ENCODE measurements at places on chromosomes 3 and 15.

GRCh38 chr3:187989575-187990153 is 164.3 kb upstream of the LPP start:
- DNase-seq = peak; percentile 69

DNA sequence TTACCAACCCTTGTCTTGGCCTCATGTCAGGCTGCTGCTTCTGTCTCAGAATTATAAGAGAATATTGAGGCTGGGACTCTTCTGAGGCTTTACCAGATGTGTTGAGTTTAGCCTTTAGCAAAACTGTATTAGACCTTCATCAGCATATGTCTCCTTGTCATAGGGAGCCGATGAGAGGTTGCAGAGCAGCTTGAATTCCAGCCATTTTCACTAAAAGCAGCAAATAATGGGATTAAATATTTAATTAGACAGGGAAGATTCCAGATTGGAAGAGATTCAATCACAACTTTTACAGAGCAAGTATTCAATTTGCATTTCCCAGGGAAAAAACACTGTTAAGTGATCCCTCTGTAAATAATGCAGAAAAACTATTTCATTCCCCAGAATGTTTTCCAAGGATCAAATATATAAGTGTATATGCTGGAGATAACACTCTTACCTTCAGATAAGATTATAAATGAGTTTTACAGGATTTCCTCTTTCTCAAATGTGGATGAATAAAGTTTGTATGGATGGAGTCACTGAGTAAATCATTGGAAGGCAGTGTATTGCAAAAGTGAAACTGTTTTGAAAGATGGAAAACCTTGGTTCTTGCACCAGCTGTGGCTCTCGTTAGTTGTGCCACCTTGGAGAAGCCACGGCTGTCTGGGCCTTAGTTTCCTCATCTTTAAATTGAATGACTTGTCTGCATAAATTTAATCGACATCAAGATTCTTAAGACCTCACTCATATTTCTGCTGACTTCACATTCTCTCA is 466.4 kb upstream of the SGO1 start:
- DNase-seq = no peak

- DNase-seq = no peak
These were observed 19.6 kb downstream of the HEMK1 start for GRCh38 chr3:50588759-50589433.

DNA sequence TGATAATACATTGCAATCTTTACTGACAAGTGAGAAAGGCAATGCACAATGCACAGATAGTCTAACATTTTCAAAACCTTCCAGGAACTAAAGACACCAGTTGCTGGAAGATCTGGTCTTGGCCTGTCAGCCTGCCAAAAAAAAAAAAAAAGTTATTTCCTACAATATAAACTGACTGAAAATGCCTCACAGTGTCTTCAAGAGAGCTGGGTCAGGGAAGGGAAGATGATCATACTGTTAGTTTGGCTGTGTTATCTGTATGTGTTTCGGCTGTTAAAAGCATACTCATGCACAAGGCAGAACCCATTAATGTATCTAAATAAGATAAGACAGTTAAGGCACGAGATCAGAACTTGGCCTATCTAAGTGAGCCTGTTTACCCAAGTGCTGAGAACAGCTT is 673.4 kb downstream of the MECOM start:
- no peak for DNase-seq

GRCh38 chr3:54065140-54065539 is 57.2 kb upstream of the CACNA2D3 start:
- DNase-seq = no peak

- DNase-seq = no peak
These were observed 16.2 kb downstream of the FYCO1 start for GRCh38 chr3:45979378-45979777.

DNA sequence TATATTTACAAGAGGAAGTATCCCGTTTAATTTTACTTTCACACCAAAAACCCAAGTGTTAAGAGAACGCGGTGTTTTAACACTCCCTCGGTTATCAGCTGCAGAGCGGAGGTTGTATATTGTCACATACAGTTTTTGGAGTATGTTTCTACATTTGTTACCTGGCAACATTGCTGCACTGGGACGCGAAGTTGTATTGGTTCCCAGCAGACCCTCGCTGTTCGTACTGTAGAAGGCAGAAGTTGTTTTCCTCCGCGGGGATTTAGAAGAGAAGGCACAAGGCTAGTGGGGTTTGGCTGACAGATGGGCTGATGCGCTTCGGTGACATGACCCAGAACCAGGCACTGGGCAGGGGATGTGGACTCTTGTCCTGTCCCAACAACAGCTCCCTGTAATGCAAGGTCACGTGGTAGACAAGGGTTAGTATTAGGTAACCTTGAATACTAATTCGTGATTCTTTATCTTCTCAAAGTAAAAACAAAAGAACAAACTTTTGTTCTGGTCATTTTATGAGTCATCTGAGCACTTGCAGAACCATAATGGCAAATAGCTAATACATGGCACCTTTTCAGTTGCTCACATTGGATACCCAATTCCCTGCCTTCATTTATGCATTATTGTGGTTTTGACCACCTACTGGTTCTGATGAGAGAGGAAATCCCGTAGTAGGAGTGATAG is 230.4 kb upstream of the BHLHE40 start:
- no peak for DNase-seq

- DNase-seq = no peak
These were observed 132.7 kb downstream of the GHSR start for GRCh38 chr3:172315401-172316091.

- DNase-seq = no peak
These were observed 575.4 kb downstream of the NTRK3 start for GRCh38 chr15:87681104-87681503.

GRCh38 chr3:87276484-87276883 is at the start of gene POU1F1:
Gene POU1F1 (minus strand): TSS chr3:87276584. CDS start chr3:87276462, 122 bp downstream.
- DNase-seq = no peak

GRCh38 chr3:181932039-181932438 is 220.3 kb downstream of the SOX2 start:
- DNase-seq = no peak

Data from NCI-H187 treated with DMSO at 0.1 percent for 48 hours (cell line).